ENCODE measurements at places on chromosomes 12 and 14.

DNA sequence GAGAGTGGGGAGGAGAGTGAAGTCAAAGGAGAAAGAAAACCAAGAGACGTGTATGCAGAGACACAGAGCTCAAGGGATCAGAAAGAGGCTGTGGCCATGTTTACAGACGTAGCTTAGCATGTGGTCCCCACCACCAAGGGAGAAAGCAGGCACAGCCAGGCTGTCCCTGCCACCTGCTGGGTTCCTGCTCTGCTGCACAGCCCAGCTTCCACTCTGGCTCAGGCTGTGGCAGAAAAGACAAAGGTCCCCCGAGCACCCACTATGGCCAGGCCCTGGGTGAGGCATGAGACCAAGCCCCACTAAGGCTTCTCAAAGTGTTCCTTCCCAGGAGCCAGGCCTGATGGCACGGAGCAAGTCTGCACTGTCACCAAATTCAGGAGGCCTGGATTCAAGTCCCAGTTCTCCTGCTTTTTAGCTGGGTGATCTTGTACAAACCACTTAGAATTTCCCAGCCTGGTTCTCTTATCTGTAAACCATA, 25.9 kb upstream of the COL2A1 start:
- DNase-seq, result no peak

DNA sequence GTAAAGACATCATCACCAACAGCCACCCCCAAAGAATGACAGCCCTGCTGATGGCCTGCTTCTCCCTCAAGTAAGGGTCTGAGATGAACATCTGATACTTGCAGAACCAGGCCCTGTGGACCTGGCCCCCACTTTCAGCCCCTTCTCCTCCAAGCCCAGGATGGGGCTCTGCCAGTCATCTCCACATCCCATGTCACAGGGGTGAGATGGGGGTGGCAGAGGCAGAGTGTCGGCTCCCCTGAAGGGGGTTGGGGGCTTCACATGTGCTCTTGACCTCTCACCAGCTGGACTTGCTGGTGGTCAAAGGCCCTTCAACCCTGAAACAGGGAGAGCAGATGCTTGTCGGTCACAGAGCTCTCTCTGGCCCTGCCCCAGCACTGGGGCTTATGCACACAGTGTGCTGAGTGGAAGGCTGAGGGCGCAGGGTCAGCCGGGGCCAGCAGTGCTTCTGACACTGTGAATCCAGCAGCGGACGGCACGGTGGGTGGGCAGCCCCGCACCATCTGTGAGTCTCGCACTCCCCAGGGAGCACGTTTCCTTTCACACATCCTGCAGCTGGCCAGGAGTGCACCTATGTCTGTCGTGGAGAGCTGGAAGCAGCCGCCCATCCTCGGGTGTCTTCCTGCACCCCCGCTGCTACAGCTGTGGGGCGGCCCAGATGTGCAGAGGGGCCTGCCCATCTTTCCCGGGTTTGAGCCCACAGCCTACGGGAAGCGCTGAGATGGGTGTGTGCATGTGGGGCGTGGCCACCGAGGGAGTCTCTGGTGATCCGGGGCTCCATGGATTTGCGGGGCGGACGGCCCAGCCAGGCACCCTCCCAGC, 94.3 kb downstream of the ADGRD1 start:
- no peak for DNase-seq

DNA sequence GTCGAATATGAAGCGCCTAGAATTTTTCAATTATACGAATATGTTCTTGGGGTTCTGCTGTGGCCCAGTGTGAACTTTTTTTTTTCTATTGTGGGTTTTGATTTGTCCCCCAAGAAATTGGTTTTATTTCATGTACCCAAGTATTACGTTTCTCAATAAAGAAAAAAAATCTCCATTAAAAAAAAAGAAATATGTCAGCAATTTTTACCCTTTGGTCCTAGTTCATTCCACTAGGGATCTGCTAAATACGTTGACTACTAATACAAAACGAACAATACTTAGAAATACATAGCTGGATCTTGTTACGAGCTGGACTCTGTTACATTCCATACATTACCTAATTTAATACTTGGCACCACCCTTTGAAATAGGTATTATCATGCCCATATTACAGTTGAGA, 216.9 kb downstream of the SLC16A7 start:
- DNase-seq, result no peak

GRCh38 chr14:24381363-24382063, 13.5 kb downstream of the NFATC4 start:
- DNase-seq, result no peak

All from NCI-H774 (cell line).